ENCODE measurements at places on chromosomes 12 and 14.

- no peak for DNase-seq
These were observed 7.3 kb upstream of the TCHP start for GRCh38 chr12:109892748-109893147.

DNA sequence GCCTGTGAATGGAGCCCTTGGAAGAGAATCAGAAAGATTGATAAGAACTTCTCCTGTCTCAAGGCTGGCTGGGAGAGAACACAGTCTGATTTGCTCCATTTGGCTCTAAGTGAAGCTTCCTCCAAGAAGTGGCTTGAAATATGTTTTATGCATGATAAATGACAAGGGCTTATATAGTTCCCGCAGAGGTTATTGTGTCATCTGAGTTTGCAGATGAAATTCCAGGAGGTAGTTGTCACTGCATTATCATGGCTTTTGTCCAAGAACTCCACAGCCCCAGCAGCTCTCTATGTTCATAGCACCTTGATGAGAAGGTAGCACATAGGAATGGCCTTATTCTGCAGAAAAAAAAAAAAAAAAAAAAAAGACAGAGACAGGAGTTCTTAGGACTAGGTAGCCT, 108.5 kb downstream of the DACT1 start:
- DNase-seq = no peak

DNA sequence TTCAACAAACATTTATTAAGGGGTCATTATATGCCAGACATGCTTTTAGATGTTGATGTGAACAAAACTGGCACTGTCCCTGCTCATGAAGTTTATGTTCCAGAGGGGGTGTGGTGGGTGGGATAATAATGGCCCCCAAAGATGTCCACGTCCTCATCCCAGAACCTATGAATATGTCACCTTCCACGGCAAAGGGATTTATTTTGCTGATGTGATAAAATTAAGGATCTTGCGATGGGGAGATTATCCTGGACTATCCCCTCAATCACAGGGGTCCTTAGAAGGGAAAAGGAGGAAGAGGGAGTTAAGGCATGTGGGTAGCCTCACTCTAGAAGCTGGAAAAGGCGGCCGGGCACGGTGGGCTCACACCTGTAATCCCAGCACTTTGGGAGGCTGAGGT, 1.7 kb upstream of the SLC48A1 start:
- no peak for DNase-seq

DNA sequence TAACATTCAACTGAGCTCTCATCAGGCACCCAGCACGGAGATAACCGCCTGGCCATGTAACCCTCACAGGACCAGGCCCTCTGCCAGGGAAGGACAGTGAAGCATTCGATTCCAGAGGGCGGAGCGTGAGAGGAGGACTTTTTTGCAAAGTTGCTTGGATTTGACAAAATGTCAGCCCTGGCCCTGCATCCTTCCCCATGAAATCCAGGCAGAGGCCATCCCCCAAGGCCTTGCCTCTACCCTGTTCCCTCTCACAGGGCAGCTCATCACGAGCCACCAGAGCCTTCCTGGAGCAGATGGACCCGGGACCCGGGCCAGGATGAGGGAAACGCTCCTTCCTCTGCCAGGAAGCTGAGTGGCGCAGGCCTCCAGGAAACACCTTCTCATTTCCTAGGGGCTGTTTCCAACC, 17.0 kb downstream of the CAMKK2 start:
- DNase-seq = peak; percentile 49

- no peak for DNase-seq
These were observed 107.9 kb downstream of the VEZT start for GRCh38 chr12:95325501-95325900.
